Memory B cell (primary cell): ENCODE measurements at places on chromosomes 3 and 15.

- no peaks in the 10 kb centered on the region for H3K4me1 ChIP-seq
- no peaks in the 10 kb centered on the region for H3K27me3 ChIP-seq
- H3K4me3 ChIP-seq, result no peak overlapping the region
- no peak for DNase-seq
- no peaks in the 10 kb centered on the region for H3K36me3 ChIP-seq
These were observed 377.7 kb upstream of the GOLIM4 start for GRCh38 chr3:168473334-168473890.

DNA sequence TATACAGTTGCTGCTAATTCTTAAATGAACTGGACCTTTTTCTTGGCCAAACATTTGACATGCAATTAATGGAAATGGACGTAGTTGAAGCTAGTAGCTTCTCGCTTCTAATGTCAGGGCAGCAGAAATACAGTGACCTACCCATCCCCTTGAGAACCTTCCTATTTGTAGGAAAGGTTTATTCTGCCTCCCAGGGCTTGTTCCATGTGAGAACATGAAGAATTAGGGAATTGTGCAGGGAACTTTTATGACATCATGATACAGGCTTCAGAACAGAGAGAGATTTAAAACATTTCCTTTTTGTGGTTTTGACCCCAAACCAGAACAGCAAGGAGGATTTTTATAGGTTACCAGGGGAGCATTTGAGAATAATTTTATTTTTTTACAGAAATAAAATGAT is 406.6 kb upstream of the PPP2R3A start:
- H3K4me3 ChIP-seq, result no peak overlapping the region
- no peaks in the 10 kb centered on the region for H3K36me3 ChIP-seq
- H3K27me3 ChIP-seq, result peaks cover 6% of the 10 kb centered on the region

GRCh38 chr15:32786906-32787305 is 69.1 kb downstream of the GREM1 start:
- no peak overlapping the region for H3K27ac ChIP-seq
- H3K36me3 ChIP-seq, result no peaks in the 10 kb centered on the region
- DNase-seq, result no peak
- no peaks in the 10 kb centered on the region for H3K4me1 ChIP-seq
- H3K27me3 ChIP-seq, result peaks cover 11% of the 10 kb centered on the region

GRCh38 chr3:30293621-30294240 is 312.7 kb upstream of the TGFBR2 start:
- H3K36me3 ChIP-seq, result no peaks in the 10 kb centered on the region
- no peak overlapping the region for H3K4me3 ChIP-seq
- peaks cover 2% of the 10 kb centered on the region for H3K27me3 ChIP-seq

DNA sequence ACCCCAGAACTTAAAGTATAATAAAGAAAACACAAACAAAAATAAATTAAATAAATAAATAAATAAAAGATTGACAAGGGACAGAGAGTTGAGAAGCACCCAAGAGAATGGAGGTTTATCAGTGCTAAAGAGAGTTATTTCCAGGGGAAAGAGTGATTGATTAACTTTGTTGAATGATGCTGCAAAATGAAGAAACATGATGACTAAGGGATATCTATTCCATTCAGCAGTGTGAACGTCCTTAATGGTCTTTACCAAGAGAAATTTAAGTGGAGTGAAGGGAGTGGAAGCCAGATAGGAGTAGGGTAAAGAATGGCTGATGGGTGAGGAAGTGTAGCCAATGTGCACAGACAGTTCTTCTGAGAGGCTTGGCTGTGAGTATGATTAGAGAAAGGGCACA is 11.1 kb downstream of the REC114 start:
- DNase-seq, result no peak
- H3K36me3 ChIP-seq, result peaks cover 2% of the 10 kb centered on the region
- H3K4me1 ChIP-seq, result peaks cover 2% of the 10 kb centered on the region
- no peak overlapping the region for H3K27ac ChIP-seq
- peaks cover 10% of the 10 kb centered on the region for H3K27me3 ChIP-seq

GRCh38 chr15:56813995-56814394 is 80.7 kb upstream of the ZNF280D start:
- no peak overlapping the region for H3K4me3 ChIP-seq
- H3K36me3 ChIP-seq, result peaks cover 9% of the 10 kb centered on the region
- no peak overlapping the region for H3K27ac ChIP-seq

DNA sequence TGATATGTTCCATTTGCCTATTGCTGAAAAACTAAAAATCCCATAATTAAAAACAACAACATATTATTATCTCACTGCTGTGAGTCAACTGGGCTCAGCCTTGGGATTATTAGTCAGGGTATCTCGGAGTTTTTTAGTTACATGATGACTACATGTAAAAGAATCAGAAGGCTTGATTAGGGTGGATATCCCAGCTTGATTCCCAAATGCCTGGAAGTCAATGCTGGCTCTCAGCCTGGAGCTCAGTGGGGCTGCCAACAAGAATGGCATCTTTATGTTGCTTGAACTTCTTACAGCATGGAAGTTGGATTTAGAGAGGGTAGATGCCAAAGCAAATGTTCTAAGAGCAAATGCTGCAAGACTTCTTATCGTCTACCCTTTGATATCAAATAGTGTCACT is 278.5 kb downstream of the PLOD2 start:
- no peak overlapping the region for H3K4me3 ChIP-seq
- H3K27ac ChIP-seq, result no peak overlapping the region
- H3K36me3 ChIP-seq, result no peaks in the 10 kb centered on the region
- H3K4me1 ChIP-seq, result no peaks in the 10 kb centered on the region
- no peak for DNase-seq
- H3K27me3 ChIP-seq, result no peaks in the 10 kb centered on the region

GRCh38 chr15:60093273-60094067 is 89.4 kb downstream of the FOXB1 start:
- no peak overlapping the region for H3K4me3 ChIP-seq
- H3K36me3 ChIP-seq, result no peaks in the 10 kb centered on the region
- no peaks in the 10 kb centered on the region for H3K4me1 ChIP-seq
- DNase-seq, result no peak
- H3K27ac ChIP-seq, result no peak overlapping the region
- peaks cover 11% of the 10 kb centered on the region for H3K27me3 ChIP-seq

DNA sequence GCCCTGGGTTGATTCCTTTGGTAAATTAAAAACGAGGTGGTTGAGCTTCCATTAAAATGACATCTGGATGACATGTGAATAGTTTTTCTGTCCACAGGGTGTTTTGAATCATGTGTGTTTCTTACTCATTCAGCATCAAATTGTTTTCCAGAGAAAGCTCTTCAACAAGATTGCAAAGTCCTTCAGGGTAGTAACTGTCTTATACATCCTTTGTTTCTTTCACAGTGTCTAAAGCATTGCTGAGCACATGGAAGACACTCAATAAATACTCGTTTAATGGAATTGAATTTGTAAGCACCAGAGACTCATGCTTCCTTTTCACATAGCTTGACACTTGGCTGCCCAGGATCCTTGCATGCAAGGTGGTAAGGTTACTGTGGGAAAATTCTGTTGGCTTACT is 223.1 kb upstream of the CNTN6 start:
- H3K27ac ChIP-seq, result no peak overlapping the region
- no peaks in the 10 kb centered on the region for H3K27me3 ChIP-seq
- no peaks in the 10 kb centered on the region for H3K4me1 ChIP-seq
- no peaks in the 10 kb centered on the region for H3K36me3 ChIP-seq
- DNase-seq, result no peak

- no peak overlapping the region for H3K4me3 ChIP-seq
- no peak overlapping the region for H3K27ac ChIP-seq
- no peak for DNase-seq
These were observed 1.8 kb downstream of the TM4SF1 start for GRCh38 chr3:149375501-149376196.

- DNase-seq, result no peak
- peak overlapping the region; percentile 54 for H3K27ac ChIP-seq
- peaks cover 14% of the 10 kb centered on the region for H3K36me3 ChIP-seq
- no peaks in the 10 kb centered on the region for H3K27me3 ChIP-seq
- H3K4me1 ChIP-seq, result no peaks in the 10 kb centered on the region
These were observed 22.1 kb downstream of the UBA5 start for GRCh38 chr3:132682201-132682600.

GRCh38 chr3:180447136-180447535 is 154.8 kb upstream of the TTC14 start:
- H3K36me3 ChIP-seq, result no peaks in the 10 kb centered on the region
- no peak for DNase-seq
- no peaks in the 10 kb centered on the region for H3K27me3 ChIP-seq
- H3K27ac ChIP-seq, result no peak overlapping the region
- H3K4me1 ChIP-seq, result no peaks in the 10 kb centered on the region

DNA sequence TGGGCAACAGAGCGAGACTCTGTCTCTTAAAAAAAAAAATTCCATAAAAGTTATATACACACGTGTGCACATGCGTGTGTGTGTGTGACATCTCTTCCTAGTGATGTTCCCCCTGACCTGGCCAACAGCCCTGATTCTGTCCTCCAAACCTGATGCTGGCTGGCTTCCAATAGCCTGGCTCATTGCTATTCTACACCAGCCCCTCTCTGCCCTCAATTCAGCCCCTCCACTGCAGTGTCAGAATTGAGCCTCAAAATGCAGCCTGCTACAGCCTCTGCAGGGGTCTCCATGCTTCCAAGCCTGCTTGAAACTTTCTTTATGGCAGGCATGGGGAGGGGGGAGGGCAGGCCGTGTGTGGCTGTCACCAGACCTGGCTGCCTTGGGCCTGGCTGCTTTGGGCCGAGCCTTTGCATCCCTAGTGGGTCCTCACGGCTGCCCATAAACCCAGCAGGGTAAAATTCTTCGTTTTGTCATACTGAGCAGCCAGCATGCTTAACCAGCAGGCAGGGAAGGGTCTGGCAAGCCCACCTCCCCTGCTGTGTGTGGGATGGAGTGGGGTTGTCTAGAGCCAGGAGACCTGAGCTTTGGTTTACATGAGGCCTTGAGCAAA is 22.7 kb upstream of the DOCK3 start:
- no peaks in the 10 kb centered on the region for H3K27me3 ChIP-seq
- no peak overlapping the region for H3K27ac ChIP-seq
- DNase-seq, result no peak
- no peak overlapping the region for H3K4me3 ChIP-seq
- H3K36me3 ChIP-seq, result no peaks in the 10 kb centered on the region
- no peaks in the 10 kb centered on the region for H3K4me1 ChIP-seq

GRCh38 chr3:172516318-172517214 is 6.7 kb downstream of the TNFSF10 start:
- H3K4me1 ChIP-seq, result peaks cover 56% of the 10 kb centered on the region
- no peak for DNase-seq
- H3K27me3 ChIP-seq, result no peaks in the 10 kb centered on the region
- H3K36me3 ChIP-seq, result peaks cover 35% of the 10 kb centered on the region
- peak overlapping the region; percentile 54 for H3K27ac ChIP-seq

DNA sequence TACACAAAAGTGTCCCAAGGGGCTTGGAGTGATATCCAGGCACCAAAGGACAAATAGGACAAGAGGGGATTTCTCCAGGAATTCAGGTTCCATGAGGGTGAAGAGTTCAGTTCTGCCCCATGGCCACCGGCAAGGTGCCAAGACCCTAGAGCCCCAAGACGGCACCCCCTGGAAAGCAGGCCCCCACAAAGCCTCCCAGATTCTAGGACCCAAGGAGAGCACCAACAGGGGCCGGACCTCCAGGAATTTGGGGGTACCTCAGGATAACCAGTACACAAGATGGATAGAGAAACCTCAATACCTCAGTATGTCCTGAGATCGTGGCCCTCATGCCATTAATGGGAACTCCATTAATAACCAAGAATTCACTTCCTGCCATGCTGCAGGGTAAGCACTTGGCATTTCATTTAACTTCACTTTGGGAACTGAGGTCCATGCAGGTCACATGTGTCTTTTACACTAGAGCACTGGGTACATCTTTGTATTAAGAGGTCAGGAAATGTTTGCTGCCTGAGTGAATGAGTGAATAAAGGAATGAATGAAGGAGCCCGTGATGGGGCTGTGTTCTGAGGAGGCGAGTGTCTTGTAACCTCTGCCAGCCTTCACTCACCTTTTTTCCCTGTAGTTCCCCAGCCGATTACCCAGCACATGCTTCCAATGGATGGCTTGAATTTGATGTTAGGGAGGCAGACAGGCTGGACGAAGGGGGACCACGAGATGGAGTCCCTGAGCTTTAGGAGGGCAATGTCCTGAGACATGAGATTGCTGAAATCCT is 15.5 kb upstream of the PRSS50 start:
- no peaks in the 10 kb centered on the region for H3K36me3 ChIP-seq
- no peak overlapping the region for H3K27ac ChIP-seq
- H3K4me1 ChIP-seq, result no peaks in the 10 kb centered on the region
- DNase-seq, result no peak

GRCh38 chr15:100291106-100291505 is 50.7 kb downstream of the ADAMTS17 start:
- H3K36me3 ChIP-seq, result peaks cover 4% of the 10 kb centered on the region
- H3K27ac ChIP-seq, result no peak overlapping the region
- peaks cover 2% of the 10 kb centered on the region for H3K27me3 ChIP-seq
- DNase-seq, result no peak

- H3K4me1 ChIP-seq, result no peaks in the 10 kb centered on the region
- no peak for DNase-seq
- no peaks in the 10 kb centered on the region for H3K36me3 ChIP-seq
- no peak overlapping the region for H3K27ac ChIP-seq
These were observed 43.4 kb downstream of the FAM174B start for GRCh38 chr15:92611995-92612745.

- no peaks in the 10 kb centered on the region for H3K4me1 ChIP-seq
- H3K36me3 ChIP-seq, result peaks cover 8% of the 10 kb centered on the region
- no peak for DNase-seq
- H3K4me3 ChIP-seq, result no peak overlapping the region
- no peaks in the 10 kb centered on the region for H3K27me3 ChIP-seq
These were observed 37.5 kb upstream of the CCR4 start for GRCh38 chr3:32913790-32914446.

- no peaks in the 10 kb centered on the region for H3K36me3 ChIP-seq
- H3K4me3 ChIP-seq, result no peak overlapping the region
- peaks cover 7% of the 10 kb centered on the region for H3K27me3 ChIP-seq
- H3K4me1 ChIP-seq, result no peaks in the 10 kb centered on the region
- DNase-seq, result no peak
These were observed 28.8 kb downstream of the GRAMD2A start for GRCh38 chr15:72168808-72169190.

- peaks cover 2% of the 10 kb centered on the region for H3K36me3 ChIP-seq
- peak; percentile 45 for DNase-seq
- peaks cover 23% of the 10 kb centered on the region for H3K4me1 ChIP-seq
- peak within 1 kb of the TSS; percentile 95 for H3K4me3 ChIP-seq
- H3K27ac ChIP-seq, result peak within 1 kb of the TSS; percentile 48
These were observed at the start of gene TYRO3 for GRCh38 chr15:41558400-41559238. TSS of gene TYRO3 (plus strand) at chr15:41559212. CDS start at chr15:41559258, 46 bp downstream.

- H3K4me1 ChIP-seq, result peaks cover 47% of the 10 kb centered on the region
- no peaks in the 10 kb centered on the region for H3K27me3 ChIP-seq
- DNase-seq, result no peak
- peak overlapping the region; percentile 74 for H3K4me3 ChIP-seq
- H3K27ac ChIP-seq, result peak overlapping the region; percentile 88
These were observed 4.1 kb upstream of the UTS2B start for GRCh38 chr3:191334346-191334893.

- H3K27ac ChIP-seq, result no peak overlapping the region
- peaks cover 8% of the 10 kb centered on the region for H3K4me1 ChIP-seq
- peaks cover 6% of the 10 kb centered on the region for H3K27me3 ChIP-seq
These were observed 38.3 kb upstream of the IL12A start for GRCh38 chr3:159950156-159950898.

DNA sequence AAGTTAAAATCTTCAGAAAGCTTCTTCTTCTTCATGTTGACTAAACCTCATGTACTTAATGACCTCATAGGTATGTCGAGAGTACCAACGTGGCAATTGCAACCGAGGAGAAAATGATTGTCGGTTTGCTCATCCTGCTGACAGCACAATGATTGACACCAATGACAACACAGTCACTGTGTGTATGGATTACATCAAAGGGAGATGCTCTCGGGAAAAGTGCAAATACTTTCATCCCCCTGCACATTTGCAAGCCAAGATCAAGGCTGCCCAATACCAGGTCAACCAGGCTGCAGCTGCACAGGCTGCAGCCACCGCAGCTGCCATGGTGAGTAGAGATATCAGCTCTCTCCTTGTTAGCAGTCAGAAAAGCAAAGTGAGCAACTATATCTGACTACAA is 176.5 kb downstream of the MBNL1 start:
- H3K27me3 ChIP-seq, result no peaks in the 10 kb centered on the region
- peaks cover 15% of the 10 kb centered on the region for H3K36me3 ChIP-seq
- peak overlapping the region; percentile 22 for H3K27ac ChIP-seq
- peaks cover 35% of the 10 kb centered on the region for H3K4me1 ChIP-seq
